ENCODE measurements at places on chromosomes 3 and 15.
A peak's percentile ranks its signal among the peaks of the same experiment; 100 is the strongest.

- DNase-seq, result no peak
Measured at GRCh38 chr3:10357592-10358308, 36.8 kb upstream of the SEC13 start.

DNA sequence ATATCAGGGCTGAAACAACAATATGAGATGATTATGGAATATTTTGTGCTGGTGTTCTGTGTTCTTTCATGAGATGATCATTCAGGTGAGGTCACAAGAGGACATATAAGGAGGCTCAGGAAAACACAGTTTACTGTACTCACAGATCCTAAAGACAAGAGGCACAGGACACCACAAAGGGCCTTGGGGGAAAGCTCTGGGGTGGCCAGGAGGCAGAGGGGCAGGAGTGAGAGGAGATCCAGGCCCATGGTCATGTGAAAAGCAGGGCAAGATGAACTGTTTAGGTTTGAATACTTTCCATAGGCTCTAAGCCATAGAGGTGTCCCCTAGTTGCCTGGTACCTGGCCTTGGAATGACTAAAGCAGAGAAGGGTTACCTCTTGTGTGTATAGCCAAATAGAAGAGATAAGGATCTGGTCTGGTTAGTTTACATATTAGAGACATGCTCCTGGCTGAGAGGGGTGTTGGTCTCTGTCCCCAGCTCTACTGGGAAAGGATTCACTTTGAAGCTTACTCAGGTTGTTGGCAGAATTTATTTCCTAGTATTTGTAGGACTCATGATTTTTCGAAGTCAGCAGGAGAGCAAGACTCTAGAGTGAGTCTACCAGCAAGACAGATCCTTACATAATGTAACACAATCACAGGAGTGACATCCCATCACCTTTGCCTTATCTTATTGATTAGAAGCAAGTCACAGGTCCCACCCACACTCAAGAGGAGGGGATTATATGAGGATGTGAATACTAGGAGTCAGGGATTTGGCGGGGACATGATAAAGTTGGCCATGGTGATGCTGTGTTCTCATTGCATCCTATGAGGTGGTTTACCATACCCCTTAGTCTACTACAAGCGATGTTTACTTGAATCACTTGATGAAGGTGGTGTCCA lies 11.3 kb upstream of the TM4SF1 start:
- no peak for DNase-seq

GRCh38 chr3:62027241-62027640 lies 346.1 kb downstream of the FEZF2 start:
- no peak for DNase-seq

DNA sequence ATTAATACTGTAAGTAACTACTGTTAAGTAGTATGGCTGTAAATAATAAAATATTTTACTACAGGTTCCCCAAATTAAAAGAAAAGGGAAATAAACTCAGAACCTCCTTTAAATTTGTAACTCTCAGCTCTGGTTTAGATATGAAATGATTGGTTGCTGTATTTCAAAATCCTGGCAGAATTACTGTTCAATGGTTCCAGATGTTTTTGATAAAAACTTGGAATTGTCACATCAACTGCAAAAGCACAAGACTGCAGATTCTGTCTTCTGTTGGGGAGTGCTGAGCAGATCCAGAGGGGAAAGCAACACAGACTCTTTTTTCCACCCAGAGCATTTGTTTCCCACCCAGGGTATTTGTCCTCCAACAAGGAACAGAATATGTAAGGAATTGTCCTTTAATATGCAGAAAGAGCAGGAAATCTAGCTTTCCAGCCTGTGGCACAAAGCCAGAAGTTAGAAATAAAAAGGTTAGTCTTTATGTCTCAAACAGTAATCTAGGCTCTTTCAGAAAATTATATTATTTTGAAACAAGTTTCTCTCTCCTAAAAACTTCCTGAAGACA lies 178.1 kb downstream of the KLHL25 start:
- DNase-seq, result peak; percentile 56

DNA sequence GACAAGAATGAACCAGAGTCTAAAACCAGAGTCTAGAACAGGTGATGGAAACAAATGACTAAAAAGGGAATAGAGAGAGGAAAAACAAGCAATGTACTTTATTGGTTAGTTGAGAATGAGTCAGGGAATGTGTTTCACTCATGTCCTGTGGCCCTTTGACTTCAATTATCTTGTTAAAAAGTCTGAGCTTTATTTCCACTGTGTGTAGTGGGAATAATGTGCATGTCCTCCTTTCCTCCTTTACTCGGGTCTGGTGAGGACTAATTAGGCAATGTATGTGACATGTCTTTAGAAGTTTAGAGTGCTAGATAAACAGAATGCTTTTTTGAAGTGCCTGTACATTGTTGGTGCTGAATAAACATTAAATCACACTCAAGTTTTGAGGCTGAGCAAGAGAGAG lies 21.3 kb downstream of the LSAMP start:
- no peak for DNase-seq

- DNase-seq, result no peak
Measured at GRCh38 chr15:101489237-101489598, 289 bp downstream of the PCSK6 start.

Measured in right lung (tissue), 10 donors.